Omental fat pad (tissue), 4 donors: ENCODE measurements at places on chromosomes 12 and 14.

DNA sequence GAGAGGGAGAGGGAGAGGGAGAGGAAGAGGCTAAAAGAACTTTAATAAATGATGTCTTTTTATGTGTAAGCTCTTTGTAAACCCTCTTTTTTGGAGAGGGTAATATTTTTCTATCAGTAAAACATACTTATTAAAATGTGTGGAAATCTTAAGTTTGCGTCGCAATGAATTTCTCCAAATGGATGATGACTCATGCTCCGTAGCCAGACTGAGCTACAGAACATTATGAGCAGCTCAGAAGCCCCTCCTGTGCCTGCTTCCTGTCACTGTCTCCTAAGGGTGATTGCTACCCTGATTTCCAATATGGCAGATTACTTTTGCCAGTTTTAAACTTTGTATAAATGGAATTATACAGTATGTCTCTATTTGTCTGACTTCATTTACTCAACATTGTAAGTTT lies 13.0 kb upstream of the PYGL start:
- no peak for DNase-seq

DNA sequence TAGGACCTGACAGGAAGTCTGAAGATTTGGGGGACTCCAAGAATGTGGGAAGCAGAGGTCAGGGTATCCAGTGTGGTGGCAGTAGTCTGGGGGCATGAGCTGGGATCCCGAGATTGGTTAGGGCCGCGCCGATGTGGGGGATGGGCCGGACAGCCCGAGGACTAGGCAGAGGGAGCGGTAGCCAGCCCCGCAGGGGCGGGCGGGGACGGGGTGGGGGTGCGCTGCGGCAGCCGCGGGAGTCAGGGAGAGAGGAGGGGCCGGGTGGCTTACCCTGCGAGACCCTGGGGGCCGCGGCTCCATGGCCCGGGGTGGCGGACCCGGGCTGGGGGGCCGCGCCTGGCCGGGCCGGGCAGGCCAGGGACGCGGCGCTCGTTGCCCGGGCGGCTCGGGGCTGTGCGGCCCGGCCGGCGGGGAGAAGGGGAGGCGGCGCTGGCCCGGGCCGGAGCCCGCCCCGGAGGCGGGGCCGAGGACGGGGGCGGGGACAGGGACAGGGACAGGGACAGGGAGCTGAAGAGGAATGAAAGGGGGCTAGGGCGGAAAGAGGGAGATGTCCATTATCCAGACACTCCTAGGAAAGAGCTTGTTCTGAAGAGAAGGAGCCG lies 5.6 kb downstream of the ZNF385A start:
- no peak for DNase-seq

GRCh38 chr14:70662816-70663215 lies 21.1 kb downstream of the TTC9 start:
- DNase-seq = no peak

DNA sequence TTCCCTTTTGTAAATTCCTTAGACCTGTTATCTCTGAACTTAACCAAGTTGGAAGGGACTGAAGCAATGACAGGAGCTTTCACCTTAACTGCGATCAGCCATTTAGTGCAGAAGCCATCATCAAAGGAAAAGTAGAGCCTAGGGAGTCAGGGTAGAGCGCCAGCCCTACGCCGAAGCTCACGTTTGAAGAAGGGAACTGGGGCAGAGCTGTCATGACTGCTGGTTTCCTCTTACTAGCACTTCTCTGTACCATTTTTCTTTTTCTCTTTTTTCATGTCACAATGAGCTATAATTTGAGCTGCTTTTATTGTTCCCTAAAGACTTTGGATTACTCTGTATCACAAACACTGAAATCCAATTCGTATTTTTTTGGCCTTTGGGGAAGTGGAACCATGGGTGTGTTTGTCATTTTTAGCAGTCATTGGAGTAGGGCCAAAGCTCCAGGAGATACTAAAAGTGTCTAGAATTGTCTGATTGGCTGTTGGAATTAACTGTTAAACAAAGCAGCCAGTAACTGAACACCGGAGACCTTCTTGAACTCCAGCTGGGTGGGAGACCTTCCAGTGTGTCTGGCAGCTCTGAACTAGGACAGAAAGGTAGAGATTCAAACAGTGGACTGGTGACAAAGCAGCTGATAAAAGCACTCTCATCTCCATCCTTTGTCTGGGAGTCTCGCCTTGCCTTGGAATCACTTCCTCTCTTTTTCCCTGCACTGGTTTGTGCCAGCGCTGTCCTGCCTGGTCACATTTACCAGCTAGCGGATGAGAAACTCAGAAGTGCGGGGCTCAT lies 9.1 kb downstream of the MTRFR start:
- no peak for DNase-seq

DNA sequence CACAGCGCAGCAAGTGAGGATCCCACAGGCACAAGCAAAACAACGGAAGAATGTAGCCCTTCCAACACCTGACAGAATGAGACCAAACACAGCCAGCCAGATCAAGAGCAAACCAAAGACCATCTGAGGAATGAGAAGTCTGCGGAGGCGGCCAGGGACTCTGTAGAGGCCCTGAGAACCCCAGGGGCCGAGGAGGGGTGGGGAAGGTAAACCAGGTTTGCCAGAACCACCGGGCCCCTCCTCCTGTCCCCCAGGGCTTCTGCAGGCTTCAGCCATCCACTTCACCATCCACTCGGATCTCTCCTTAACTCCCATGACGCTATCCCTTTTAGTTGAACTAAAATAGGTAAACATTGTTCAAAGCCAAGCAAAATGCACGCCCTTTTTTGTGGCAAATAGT lies 37.4 kb downstream of the ZCRB1 start:
- no peak for DNase-seq

GRCh38 chr14:71725922-71726579 lies 206.2 kb upstream of the RGS6 start:
- no peak for DNase-seq

DNA sequence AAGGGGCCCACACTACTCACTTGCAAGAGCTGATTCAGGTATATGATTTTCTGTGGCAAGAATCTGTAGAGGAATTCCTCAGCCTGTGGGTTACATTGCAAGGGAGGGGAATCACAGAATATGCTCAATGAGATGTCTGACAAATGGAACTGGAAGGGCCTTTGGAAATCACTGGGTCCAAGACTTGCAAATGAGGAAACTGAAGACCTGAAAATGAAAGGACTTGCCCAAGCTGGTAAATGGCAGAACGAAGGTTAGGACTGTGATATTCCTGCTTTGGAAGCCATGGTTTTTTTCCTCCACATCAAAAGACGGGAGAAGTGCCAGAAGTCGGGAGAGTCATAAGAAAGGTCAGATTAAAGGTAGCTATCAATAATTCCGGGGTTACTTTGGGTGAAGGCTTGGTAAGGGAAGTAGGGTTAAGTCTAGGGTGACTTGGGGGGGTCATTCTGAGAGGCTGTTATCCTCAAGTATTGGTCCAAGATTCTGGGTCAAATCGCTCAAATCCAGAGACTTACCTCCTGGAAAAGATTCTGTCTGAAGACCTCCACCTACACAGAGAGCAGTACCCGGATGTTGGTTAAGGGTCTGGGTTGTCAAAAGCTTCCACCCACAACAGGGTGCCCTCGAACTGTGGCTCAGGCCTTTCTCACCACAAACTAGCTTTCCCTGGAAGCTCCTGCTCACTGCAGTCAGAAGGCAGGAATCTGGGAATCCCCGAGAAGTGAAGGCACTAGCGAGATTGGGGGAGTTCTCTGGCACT lies 539 bp downstream of the PSME2 start:
- DNase-seq = no peak

DNA sequence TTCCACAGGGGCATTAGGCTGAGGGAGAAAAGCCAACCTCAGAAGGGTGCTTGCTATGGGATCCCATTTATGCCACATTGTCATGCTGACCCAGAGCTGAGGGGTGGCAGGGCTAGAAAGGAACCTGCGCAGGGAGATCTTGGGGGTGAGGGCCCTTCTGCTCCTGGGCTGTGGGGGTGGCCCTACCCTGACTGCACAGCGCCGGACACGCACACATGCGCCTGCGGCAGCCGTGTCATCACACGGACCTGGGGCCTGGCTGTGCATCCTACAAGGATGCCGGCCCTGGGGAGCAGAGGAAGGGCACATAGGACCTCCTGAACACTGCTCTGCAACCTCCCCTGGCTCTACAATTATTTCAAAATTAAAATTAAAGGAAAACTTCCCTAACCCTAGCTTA lies 6.9 kb downstream of the CDCA4 start:
- no peak for DNase-seq

DNA sequence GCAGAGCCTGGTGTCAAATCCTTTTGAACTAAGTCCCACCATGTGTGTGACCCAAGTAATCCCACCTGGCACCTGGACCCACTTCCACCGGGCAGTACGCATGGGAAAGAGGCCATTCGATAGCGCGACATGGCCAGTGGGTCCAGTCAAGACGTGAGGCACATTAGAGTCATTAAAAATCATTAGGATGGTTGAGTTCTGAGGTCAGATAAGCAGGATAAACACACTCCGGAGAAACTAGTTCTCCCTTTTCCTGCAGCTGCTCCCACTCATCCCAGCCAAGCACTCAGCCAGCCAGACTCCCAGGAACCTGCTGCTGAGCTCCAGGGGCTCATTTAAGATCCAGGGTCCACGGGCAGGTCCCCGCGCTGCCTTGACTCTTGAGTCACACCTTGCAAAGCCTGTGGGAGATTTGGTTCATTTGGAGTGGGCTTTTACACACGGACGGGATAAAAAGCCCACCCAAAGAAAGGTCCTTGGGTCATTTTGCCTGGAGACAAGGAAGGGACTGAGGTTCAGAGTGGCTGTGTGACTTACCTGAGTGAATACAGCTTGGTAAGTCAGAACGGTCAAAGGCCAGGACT lies 313.9 kb downstream of the BCL11B start:
- DNase-seq = no peak

DNA sequence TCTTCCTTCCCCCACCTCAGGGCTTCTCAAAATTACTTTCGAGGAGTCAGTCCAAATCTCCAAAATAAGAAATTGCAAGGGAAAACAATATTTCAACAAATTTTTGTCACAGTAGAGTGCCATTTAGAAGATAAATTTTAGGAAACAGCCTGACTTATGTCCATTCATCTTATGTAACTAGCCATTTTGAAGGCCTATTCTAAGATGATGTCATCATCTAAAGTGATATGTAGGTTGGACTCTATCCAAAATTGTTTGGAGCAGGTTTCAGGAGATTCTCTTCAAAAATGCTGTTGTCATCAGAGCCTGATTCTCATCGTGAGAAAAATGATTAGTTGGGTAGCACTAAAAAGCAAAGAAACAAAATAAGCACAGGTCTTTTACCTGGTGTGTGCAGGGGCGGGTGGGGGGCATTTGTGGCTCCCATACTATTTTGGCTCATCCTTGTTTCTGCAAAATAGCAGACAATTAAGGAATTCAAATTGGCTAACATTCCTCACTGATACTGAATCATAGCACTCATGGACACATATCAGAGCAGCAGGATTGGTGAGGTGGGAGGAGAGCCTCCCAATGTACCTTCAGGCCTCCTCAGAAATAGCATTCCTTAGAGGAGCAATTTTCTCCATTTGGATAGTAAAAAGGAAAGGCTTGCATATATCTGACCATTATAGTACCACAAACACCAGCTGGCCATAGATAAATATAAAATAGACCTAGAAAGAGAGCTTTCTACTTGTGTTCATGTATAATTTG lies 360.9 kb upstream of the NAV3 start:
- no peak for DNase-seq

GRCh38 chr12:53927220-53928029 lies 11.2 kb upstream of the HOXC13 start:
- DNase-seq = no peak

DNA sequence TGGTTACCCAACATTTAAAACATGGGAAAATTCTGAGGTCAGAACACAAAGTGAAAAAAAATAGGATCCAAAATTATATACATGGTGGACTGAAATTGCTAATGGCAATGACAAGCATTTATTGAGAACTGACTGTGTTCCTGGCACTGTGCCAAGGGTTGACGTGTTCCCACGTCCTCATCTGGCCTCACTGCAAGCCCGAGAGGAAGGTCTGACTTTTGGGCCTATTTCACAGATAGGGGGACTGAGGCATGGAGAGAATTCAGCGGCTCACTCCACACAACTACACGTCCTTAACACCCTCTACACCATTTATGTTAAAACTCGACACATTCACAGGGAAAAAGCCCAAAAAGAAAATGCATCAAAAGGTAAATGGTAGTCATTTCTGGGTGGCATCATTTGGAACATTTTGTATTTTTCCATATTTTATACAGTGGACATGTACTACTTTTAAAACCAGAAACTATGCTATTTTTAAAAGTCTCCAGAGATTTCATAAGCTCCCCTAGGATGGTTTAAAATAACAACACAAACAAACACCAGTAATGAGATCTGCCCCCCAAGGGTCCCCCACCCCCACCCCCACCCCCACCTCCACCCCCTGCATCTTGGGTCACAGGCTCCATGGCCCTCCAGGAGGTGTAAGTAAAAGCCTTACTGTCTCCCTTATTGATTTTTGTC lies 27.7 kb downstream of the CLMN start:
- DNase-seq = peak; percentile 55

DNA sequence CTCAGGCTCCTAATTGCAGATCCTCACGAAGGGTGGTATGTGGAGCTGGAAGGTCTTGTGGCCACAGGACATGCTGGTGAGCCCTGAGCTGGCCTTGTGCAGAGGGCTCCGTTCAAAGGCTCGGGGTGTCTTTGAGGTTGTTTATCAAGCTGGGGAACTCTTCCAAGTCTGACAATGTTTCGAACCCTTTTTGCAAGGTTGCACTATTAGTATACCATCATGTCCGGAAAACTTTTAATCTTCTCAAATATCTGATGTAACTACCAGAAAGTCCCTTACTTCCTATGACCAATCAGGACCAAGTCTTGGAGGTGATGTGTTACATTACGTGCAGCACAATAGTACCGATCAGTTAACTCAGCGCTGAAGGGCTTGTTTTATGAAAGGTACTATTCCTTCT lies 21.5 kb downstream of the UBR7 start:
- no peak for DNase-seq

GRCh38 chr12:96862326-96862725 lies 44.7 kb upstream of the NEDD1 start:
- DNase-seq = no peak

DNA sequence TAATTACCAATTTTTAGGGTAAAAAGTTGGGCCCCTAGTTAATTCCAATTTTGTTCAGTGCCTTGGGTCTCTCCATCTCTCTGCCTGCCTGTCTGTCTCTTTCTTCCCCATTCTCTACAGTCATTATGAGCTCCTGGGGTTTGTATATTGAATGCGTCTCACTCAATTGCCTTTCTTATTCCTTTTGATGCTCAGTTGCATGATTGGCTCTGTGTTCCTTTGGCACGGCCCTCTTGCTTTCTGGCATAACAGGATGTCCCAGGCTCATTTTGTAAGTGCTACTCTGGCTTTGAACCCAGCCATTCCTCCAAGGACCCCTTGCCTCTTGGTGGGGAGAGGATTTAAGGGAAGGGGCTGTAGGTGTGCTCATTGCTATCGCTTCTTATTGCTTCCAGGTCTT lies 35.6 kb downstream of the ZNF664 start:
- no peak for DNase-seq

GRCh38 chr12:131242741-131243496 lies 289.2 kb downstream of the ADGRD1 start:
- DNase-seq = no peak
